GOT3 (cell line): ENCODE measurements at places on chromosomes 16 and 17.

DNA sequence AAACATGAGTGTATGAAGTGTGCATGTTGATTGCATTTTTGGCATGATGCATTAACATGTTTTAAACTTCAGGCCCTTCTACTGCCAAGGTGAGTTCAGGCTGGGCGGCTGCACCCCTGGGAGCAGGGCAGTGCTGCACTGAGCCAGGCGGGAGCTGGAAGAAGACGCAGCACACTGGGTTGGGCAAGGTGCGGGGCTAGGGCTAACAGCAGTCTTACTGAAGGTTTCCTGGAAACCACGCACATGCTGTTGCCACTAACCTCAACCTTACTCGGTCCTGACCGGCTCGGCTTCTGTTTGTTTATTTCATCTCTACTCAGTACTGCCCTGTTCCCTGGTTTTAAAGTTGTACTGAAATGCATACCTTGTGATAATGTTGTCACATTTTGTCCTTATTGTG, 61.0 kb downstream of the MAP2K4 start:
- no peak for DNase-seq

DNA sequence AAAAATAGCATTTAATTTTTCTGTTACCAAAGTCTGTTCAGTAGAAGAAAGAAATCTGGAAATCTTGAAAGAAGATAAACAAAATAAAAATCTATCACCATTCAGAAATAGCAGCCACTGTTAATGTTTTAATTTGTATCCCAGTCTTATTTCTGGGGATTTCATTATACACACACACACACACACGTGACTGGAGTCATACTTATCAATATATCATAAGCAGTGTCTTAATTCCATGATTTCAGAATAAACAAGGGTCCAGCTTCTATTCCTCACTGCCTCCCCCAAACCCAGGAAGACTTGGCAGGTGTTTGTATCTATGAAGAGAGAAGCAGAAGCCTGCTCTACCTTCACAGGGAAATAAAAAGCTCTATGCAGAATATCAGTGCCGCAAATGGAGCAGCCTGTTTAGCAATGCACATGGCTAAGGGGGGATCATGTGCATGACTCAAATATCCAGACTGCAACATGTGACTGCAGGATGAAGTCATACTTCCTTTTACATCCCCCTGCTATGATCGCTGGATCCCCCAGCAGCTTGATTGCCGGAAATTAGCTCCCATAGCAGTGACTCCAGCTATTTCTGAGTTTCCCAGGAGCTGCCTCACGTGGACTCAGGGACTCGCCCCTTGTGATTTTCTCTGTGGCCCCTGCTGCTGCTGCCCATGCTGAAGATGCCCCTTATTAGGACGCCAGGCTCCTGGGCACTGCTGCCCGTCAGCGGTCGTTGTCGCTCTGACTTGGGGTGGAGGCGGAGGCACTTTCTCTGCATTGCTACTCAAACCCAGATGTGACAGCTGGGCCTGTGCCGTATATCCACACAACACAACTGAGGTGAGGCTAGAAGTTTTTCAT, 341.0 kb downstream of the CPPED1 start:
- no peak for DNase-seq

- DNase-seq, result no peak
Measured at GRCh38 chr16:12574721-12575120, 229.0 kb downstream of the CPPED1 start.

DNA sequence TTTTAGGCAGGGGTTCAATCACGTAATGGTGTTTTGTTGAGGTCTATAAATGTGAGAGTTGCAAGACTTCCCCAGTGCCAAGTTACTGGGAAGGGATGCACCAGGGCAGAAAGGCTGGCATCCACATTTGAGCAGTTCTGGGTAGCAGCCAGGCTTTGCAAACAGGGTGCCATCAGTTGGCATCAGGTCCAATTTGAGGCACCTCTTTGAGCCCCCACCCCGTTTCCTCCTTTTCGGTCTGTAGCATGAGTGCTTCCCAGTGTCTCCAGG, 142.6 kb upstream of the CACNG5 start:
- DNase-seq, result no peak

DNA sequence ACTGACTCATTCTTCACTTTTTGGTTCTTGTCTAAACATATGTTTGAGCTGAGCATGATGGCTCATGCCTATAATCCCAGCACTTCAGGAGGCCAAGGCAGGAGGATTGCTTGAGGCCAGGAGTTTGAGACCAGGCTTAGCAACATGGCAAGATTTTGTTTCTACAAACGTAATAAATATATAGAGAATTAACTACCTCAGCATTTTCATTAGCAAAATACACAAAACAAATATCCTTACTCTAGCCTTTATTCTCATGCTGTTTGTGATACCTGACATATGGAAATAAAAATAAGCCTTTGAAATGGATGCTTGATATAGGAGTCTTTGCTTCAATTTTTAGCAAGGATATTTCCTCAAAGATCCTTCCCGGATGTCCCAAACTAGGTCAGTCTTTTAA, 132.8 kb downstream of the ABCC1 start:
- DNase-seq, result no peak

DNA sequence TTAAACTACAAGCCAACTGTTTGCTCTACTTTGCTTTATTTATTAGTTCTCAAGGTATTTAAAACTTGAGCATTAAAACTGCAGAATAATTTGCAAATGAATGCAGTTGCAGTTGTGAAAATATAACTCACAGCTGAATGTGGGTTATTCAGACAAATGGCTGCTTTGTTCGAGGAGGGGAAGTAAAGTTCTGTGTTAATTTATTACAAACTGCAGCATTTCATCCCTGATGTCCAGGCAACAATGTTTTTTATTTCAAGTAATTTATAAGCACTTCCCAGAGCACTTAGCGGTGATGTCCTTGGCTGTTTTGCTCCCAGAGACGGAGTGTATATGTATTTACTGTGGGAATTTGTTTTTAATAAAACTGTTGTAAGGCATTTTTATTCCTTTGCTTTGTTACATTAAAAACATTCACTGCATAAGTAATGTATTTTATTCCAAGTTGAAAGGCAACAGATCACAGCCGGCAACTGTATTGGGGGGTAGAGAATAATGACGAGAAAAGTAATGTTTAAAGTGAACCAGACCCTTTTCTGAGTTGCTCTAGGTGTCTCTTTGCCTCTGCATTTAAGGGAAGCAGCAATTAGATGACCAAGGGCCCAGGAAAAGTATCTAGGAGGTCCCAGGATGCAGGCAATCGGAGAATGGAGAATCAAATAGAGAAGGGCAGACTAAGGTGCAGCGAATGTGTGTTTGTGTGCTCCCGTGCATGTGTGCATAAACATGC, 291.2 kb upstream of the SALL1 start:
- DNase-seq, result no peak

DNA sequence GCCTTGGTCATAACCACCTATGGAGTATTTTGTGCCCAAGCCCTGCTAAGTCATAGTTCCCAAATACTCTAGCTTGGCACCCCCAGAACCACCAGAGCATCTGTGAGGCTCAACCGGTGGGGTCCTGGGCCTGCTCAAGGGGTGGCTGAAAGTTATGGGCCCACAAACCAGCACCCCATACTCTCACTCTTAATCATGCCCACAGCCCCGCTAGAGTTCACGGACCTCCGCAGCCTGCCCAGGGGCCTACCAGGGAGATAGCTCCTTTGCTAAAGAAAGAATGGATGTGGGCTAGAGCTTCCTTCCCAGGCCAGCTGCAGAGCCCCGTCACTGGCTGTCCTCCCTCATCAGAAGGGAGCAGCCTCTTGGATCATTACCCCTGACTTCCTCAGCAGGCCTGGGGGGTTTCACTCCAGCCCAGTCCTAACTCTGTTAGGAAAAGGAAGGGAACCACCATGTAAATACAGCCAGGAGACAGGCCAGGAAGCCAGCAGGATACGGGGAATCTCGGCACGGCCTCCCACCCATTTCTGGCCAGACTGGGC, 1.4 kb downstream of the GIT1 start:
- no peak for DNase-seq

- DNase-seq, result no peak
Measured at GRCh38 chr16:50644245-50644644, 36.9 kb downstream of the SNX20 start.

GRCh38 chr17:40432864-40433528, 10.3 kb upstream of the IGFBP4 start:
- no peak for DNase-seq

DNA sequence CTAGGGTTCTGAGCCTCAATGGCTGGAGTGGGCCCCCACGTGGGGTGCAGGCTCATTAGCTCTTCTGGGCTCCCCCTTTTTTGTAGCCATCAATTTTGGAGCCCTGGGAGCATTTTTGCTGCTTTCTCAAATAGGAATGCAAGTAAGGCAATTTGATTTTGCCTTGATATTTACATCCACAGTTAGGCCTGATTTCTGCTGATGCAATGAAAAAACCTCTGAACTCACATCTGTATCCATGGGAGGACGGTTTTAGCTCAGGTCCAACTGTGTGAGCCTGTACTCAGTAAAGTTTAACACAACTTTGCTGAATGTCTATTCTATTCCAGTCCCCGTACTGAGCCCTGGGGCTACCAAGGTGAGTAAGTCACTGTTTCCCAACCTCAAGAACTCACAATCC, 425.0 kb downstream of the HAPSTR1 start:
- no peak for DNase-seq

GRCh38 chr17:48894886-48895285, 2.3 kb downstream of the ATP5MC1 start:
- no peak for DNase-seq

DNA sequence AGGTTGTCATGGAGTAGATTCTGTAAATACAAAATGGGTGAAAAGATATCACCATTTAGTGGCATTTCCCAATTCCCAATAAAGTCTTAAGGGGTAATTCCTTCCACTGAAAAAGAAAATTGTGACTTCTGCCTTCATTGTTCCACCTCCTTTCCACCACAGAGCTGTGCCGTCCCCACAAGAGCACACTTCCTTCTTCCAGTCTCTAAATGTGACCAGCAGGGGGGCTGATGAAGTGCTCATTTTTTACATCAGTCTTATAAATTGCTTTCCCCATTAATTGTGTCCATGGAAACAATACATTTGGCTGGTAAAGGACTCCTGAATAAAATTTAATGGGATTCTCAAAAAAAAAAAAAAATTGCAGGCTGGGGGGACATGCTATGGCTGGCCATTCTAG, 260.8 kb upstream of the PSMD7 start:
- no peak for DNase-seq

GRCh38 chr17:48307814-48308411, 122.1 kb downstream of the SKAP1 start:
- DNase-seq, result no peak

DNA sequence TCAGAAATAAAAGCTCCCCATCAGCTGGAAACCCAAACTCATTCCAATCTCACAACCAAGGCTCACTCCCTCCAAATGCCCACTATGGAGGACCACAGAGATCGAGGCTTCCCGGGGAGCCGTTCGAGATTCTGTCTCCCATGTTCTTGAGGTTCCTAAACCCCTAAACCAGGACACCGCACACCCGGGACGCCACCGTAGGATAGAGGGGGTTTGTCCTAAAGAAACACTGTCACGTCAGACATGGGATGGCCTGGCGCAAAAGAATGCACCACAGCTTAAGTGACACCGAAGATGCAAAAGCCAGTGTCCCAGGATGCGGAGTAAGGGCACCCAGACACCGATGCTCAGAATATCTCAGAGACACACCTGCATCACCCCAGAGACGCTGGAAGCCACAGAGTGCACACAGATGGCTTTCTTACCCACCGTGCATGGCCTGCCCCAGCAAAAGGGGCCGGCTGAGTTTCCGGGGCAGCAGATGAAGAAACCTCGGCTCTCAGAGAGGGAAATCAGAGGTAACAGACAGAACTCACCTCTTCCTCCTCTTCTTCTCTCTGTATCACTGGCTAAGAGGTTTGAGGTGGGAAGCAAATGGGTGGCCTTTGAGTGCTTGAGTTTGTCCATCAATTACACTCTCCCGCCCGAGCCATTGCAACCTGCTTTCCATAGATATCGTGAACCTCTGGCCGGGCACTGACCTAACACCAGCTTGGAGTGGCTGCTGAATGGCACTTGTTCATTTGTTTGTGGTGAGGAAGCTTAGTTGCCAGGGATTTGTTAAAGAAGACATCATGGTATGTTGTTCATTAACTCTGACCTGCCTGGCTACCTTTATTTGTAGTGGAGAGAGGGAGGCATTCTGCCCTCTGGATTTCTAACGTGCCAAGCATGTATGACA, 65.1 kb upstream of the TNRC6C start:
- no peak for DNase-seq

GRCh38 chr17:75587675-75588595, at the start of gene MYO15B:
Gene MYO15B, plus strand, starts transcription at chr17:75587800. Its CDS starts 258 bp downstream, at chr17:75588058.
- no peak for DNase-seq

- no peak for DNase-seq
Measured at GRCh38 chr16:3188925-3189825, 1.2 kb downstream of the OR1F1 start.

GRCh38 chr17:45426561-45426960, 6.1 kb downstream of the ARHGAP27 start:
- DNase-seq, result no peak

DNA sequence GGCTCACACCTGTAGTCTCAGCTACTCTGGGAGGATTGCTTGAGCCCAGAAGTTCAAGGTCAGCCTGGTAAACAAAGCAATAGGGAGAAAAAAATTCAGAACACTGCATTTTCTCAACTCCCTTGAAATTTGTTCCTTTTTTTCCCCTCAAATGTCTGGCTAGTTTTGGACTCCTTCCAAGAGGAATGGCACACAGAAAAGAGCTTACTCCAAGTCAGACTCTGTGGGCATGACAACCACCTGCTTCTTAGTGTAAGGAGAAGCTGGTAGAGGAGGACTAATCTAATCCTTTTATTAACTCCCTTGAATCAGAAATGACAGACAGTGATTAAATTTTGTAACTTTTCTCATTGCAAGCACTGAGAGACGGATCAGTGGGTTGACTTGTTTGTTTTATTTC, 27.9 kb upstream of the HYDIN start:
- DNase-seq, result no peak

DNA sequence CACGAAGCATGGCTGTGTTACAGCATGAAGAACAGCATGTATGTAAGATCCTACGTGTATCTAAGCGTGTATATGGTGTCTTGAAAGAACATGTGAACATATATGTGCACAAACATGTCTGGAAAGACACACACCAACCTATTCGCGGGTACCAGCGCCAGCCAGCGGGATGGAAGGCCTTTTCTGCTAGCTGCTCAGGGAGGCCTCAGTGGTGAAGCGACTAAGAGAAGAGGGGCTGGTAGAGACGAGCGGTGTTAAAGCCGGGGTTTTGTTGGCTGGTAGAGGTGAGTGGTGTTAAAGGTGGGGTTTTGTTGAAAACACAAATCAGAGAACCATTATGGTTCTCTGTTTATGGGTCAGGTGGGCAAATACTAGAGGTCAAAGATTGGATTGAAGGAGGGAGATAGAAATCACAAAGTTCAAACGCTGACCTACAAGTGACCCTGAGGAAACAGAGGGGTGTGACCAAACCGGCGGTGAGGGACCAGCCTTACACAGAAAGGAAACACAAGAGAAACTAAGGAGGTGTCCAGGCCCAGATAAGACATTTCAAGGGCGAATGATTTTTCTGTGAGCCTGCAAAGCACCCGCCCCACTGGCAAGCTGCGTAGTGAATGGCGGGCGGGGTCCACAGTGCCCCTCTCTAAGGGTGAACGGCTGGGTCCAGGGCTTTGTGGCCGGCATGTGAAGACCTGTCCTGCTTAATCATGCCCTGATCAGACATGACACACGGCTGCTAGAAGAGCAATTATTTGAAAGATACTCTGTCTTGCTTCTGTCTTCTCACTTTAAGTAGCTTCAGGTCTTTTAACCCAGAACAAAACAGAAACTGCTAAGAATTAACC, 8.1 kb downstream of the ZCCHC14 start:
- no peak for DNase-seq

GRCh38 chr16:19135896-19136438, 22.2 kb downstream of the ITPRIPL2 start:
- DNase-seq, result no peak
